ENCODE measurements at places on chromosomes 2 and 18.

DNA sequence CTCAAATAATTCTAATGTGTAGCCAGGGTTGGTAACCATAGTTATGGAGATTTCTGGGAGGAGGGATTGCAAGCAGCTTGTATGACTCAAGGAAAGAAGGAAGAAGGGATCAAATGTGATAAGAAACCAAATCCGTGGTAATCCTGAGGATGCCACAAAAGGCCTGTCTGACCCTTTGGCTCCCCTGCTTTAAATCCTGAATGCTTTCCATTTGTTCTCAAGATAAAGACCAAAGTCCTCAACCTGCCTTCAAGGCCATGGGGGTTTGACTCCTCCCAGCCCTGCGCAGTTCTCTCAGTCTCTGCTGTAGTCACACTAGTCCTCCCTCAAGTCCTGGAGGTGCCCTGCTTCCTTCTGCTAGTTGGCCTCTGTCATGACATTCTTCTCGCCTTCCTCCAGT lies 74.0 kb downstream of the SUMO1 start:
- no peak for DNase-seq

- DNase-seq, result no peak
These were observed 36.1 kb upstream of the MAPRE3 start for GRCh38 chr2:26934335-26934724.

GRCh38 chr18:8705961-8706790 lies 820 bp downstream of the MTCL1 start:
- DNase-seq, result no peak

DNA sequence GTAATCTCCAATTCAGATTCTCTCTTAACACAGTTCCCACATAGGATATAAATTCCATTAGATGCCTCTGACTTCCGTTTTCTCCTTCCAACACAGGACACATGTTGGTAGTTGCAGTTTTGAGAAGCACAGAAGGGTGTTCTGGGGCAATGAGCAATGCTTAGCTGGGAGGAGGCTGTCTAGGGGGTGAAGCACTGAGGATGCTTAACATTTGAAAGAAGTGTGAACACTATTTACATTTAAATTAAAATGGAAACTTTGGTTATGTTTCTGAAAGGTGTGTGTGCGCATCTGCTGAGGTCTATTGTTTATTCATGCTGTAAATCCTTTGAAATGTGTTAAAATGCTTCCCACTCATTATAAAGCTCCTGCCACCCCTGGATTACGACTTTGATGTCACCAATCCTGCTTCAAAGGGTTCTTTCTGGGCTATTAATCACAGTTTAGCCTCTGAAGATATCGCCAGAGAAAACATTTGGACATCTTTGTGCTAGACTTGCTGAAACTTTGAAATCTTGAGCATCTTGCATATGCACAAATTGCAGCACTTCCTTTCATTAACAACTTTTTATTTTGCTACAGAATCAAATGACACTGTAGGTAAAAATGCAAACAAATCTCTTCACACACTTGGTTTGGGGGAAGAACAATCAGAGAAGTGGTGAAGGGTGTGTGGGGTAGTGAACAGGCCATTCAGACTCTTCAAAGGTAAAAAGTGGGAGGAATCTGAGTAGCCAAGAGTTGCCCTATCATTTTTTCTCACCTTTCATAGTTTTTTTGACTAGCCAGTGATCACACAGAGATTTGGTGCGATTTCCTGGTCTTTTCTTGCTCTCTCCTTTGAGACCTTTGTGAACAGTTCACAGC lies 258.4 kb downstream of the MYO3B start:
- no peak for DNase-seq

- DNase-seq, result no peak
These were observed 48.3 kb upstream of the CCDC68 start for GRCh38 chr18:55007602-55008001.

DNA sequence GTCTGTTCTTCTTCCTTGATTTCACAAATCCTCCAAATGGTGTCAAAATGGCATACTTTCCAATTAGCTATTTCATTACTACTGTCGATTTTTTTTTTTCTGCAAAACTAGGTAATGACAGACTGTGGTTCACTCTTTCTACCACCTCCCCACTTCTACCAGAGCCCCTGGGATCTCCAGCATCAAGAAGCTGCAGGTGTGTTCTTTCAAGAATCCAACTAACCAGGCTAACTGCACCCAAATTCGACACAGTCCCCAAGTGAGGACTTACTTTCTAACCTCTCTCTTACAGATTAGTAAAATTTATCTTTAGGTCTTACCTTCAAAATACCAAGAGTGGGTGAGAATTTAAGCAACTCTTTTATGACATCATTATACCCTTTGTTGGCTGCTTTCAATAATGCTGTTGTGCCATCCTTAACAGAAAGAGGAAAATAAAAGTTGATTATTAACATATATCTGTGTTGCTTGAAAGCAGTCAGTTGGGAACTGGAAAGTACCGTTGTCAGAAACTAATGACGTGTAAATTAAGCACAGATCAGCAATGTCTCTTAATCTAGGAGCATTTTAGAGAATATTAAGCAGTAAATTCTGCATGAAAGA lies 31.2 kb upstream of the NPC1 start:
- DNase-seq, result no peak
